IPS DF 6.9 (cell line): ENCODE measurements at places on chromosomes 6 and 20.

DNA sequence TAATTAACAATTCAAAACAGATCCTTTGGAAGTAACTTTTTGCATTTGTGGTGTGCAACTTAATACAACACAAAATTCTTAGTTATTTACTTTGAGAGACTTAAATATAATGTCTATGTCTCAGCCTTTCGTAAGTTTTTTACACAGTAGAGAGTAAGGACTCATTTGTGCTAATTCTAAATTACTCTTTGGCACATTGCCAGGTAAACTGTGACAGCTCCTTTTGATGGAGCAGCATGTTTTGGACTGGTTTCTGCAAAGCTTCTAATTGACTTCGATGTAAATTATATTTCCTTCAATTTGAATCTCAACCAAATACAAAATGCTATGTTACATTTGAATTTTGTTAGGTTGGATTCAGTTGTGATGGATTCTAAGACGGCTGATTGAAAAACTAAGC lies 450.7 kb upstream of the OPRM1 start:
- DNase-seq: no peak

GRCh38 chr6:72406517-72406916 lies 215.3 kb upstream of the KCNQ5 start:
- DNase-seq: no peak

DNA sequence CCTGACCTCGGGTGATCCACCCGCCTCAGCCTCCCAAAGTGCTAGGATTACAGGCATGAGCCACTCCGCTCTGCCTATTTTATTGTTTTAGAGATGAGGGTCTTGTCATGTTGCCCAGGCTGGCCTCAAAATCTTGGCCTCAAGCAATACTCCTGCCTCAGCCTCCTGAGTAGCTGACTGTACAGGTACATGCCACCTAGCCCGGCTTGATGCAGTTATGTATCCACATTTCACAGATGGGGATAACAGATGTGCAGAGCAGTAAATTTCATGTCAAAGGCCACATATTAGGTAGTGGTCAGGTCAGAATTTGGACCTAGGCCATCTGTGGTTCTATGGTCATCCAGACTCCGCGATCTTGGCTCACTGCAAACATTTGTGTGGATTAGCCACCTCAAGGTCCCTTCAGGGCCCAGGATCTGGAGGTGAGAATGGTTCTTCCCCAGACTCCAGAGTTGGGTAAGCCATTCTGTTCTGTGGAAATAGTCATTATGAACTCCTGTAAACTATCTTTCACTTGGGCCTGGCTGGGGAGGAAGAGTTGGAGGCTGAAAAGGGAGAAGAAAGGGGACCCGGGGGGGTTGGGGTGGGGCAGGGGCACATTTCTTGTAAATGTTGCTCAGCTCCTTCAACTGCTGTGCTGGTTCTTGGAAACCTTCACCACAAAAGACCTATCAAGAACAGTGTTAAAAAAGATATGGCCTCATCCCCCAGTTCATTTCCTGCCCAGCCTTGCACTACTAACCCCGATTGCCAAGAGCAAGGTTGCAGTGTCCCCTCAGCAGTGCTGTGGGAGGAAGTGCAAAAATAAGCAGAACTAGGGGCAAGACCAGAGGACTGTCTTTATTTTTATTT lies 13.0 kb downstream of the PIM1 start:
- no peak for DNase-seq

GRCh38 chr6:11853678-11854407 lies 75.2 kb upstream of the ADTRP start:
- no peak for DNase-seq

GRCh38 chr6:9487128-9487527 lies 927.7 kb downstream of the TFAP2A start:
- DNase-seq: no peak

- DNase-seq: no peak
Observed at GRCh38 chr20:64039293-64040160, 3.5 kb downstream of the C20orf204 start.

DNA sequence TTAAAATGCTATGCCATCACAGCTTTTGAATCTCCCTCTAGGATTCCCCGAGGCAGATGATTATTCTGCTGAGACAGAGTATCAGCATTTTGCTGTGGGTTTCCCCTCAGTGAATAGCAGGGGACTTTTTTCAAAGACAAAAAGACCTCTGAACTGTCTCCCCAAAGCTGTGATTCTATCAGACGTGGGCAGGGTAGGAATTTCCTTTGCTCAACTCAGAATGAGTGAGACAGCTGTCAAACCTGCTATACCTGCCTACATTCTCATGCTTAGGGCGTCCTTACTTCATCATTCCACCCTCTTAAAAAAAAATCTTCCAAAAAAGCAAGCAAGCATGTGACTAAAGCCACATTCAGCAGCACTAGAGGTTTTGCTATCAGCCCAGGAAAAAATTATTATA lies 147.6 kb upstream of the FAM83B start:
- DNase-seq: no peak

GRCh38 chr6:136539967-136540652 lies 10.1 kb downstream of the MAP7 start:
- DNase-seq: no peak

DNA sequence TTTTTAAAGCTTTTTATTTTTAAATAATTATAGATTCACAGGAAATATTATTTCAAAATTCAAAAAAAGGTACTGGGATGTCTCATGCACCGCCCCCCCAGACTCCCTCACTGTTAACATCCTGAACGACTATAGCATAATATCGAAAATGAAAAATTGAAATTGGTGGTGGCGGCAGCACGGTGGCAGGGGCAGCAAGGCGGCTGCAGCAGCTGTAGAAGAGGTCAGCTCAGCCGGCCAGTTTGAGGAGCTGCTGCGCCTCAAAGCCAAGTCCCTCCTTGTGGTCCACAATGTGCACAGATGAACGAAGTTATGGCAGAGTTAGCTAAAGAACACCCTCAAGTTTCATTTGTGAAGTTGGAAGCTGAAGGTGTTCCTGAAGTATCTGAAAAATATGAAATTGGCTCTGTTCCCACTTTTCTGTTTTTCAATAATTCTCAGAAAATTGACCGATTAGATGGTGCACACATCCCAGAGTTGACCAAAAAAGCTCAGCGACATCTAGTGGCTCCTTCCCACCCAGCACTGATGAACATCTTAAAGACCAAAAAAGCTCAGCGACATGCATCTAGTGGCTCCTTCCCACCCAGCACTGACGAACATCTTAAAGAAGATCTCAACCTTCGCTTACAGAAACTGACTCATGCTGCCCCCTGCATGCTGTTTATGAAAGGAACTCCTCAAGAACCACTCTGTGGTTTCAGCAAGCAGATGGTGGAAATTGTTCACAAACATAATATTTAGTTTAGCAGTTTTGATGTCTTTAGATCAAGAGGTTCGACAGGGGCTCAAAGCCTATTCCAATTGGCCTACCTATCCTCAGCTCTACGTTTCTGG lies 100.8 kb downstream of the FAM217A start:
- DNase-seq: no peak

GRCh38 chr6:46556053-46556452 lies 64.8 kb upstream of the RCAN2 start:
- no peak for DNase-seq

DNA sequence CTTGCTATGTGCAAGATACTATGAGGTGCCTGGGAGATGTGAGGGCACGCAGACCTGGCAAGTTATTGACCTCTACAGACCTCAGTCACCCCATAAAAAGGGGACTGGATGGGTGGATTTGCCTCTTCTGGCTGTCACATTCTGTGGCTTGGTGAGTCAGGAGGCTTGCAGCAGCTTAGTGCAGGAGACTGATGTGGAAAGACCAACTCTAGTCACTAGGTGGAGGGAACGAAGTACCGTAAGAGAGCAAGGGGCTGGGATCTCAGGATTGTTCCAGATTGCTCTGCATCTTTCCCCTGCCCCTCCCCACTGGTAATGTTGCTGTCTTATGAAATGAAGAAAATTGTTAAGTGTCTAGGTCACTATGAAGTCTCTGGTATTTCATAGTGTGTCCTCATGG lies 3.3 kb downstream of the MAPRE1 start:
- no peak for DNase-seq
